Stimulated activated CD4-positive, alpha-beta T cell treated with anti-CD3 and anti-CD28 coated beads, Interleukin-15, amount 100 ng/mL, for 24 hours (primary cell): ENCODE measurements at places on chromosomes 12 and 14.

DNA sequence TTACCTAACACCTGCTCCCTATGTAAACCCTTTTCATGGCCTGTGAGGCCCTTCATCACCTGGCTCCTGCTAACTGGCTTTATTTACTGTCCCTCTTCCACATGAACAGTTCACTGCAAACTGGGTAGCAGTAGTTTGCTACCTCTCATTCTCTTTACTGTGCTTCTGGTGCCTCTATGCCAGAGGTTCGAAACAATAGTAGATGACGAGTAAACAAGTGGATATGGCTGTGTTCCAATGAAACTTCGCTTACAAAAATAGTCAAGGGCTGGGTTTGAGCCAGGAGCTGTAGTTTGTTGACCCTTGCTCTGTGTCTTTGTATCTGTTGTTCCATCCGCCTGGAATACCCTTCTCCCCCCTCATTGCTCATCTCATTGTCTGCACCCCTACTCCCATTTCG lies 233.6 kb upstream of the RMST start:
- DNase-seq, result no peak

DNA sequence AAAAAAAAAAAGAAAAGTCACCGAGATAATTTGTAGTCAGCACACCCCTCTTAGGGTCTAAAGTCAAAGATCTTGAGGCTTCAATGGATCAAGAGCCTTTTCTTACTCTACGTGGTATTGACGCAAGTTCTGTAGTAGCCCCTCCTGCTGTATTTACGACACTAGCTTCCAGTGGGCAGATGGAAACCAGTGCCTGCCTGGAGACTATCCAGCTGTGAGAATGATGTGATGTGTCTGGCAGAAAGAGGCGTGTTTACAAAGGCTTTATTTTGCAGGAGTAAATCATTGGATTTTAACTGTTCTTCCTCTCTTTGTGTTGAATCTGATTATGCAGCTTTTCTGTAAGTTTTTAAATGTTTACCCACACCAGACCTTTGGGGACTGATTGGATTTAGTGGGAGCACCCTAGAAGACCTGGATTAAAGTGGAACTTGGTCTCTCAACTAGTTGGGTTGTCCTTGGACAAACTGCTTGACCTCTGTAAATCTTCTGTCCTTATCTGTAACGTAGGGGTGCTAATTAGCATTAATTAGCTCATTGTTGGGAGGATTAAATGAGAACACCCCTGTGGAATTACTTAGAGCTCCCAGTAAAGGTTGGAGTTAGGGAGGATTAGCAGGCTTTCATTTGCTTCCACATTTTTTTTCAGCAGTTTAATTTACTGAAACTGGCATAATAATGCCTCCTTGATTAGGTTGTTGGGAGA lies 72.4 kb downstream of the RASSF3 start:
- no peak for DNase-seq

- no peak for DNase-seq
Observed at GRCh38 chr14:93859957-93860356, 67.2 kb upstream of the FAM181A start.

DNA sequence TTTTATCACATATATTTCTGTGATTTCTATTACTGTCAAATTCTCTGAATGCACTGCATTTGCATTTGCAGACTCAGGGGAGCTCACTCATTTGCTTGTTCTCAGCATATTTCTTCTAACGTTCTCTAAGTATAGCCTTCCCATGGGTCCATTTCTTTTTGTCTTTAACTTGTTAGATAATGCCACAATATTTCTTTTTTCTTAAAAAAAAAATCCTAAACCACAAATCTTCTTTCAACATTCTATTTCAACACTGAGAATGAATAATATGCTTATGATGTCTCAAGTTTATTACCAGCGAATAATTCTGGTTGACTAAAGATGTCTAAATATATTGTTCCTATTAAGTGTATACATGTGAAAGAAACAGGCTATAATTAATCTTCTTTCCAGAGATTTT lies 200.2 kb downstream of the ANO6 start:
- no peak for DNase-seq
